ENCODE measurements at places on chromosomes 7 and 10.

DNA sequence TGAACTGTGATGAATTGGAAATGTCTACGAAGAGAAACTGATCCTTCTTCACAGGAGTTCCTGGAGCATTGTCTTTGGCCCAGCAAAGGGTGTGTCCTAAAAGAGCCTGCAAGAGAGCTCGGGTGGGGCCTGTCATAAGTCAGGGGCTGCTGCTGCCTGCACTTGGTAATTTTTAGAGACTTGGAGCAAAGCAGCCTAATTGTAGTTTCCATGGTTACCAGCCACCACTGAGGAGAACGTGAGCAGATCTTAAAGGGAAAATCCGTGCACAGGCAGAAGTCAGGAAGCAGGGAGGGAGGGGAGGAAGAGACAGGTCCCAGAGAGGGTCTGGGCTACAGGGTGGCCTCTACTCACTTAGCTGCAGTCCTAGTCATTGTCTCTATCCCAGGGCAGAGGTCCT, 463.6 kb downstream of the PLXNA4 start:
- DNase-seq, result no peak

- no peak for DNase-seq
Observed at GRCh38 chr7:129882531-129882930, 70.2 kb downstream of the UBE2H start.

- DNase-seq, result peak; percentile 49
Observed at GRCh38 chr7:23261843-23262452, 15.4 kb downstream of the GPNMB start.

GRCh38 chr7:132116369-132116768, 459.9 kb downstream of the PLXNA4 start:
- no peak for DNase-seq

GRCh38 chr7:100613412-100614175, 1.3 kb downstream of the MOSPD3 start:
- DNase-seq, result peak; percentile 85

GRCh38 chr10:43304687-43305333, 37.9 kb upstream of the RASGEF1A start:
- peak; percentile 75 for DNase-seq

- DNase-seq, result no peak
Observed at GRCh38 chr10:112917681-112918080, 32.4 kb upstream of the TCF7L2 start.

- DNase-seq, result no peak
Observed at GRCh38 chr7:84746353-84746752, 440.5 kb downstream of the SEMA3D start.

DNA sequence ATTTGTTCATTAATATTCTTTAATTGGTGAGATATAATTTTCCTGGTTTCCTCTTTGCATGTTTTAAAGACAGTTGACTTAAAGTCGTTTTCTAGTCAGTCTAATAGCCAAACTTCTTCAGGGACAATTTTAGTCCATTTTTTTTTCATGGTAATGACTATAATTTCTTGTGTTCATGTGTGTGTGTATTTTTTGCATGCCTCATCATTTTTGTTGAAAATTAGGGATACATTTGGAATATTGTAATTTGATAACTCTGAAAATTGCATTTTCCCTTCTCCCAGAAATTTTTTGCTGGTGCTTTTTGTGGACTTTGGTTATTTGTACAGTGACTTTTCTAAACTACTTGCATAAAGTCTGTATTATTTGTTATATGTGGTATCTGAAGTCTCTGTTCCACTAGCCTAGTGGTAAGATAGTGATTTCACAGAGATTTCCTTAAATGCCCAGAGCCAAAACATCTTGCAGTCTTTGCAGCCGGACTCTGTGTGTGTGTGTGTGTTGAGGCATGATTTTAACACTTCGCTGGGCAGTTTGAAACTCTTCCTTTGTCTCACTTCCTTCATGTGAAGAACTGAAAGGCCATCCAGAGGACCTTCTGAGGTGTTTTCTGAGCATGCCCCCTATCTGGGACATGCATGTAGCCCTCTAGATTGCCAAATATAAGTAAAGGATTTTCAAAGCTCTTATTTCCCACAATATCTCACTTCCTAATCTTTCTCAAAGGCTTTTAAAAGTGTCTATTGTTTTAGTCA, 40.9 kb upstream of the ZNF365 start:
- no peak for DNase-seq

GRCh38 chr7:147406521-147407135, 1183.9 kb upstream of the C7orf33 start:
- DNase-seq, result no peak

DNA sequence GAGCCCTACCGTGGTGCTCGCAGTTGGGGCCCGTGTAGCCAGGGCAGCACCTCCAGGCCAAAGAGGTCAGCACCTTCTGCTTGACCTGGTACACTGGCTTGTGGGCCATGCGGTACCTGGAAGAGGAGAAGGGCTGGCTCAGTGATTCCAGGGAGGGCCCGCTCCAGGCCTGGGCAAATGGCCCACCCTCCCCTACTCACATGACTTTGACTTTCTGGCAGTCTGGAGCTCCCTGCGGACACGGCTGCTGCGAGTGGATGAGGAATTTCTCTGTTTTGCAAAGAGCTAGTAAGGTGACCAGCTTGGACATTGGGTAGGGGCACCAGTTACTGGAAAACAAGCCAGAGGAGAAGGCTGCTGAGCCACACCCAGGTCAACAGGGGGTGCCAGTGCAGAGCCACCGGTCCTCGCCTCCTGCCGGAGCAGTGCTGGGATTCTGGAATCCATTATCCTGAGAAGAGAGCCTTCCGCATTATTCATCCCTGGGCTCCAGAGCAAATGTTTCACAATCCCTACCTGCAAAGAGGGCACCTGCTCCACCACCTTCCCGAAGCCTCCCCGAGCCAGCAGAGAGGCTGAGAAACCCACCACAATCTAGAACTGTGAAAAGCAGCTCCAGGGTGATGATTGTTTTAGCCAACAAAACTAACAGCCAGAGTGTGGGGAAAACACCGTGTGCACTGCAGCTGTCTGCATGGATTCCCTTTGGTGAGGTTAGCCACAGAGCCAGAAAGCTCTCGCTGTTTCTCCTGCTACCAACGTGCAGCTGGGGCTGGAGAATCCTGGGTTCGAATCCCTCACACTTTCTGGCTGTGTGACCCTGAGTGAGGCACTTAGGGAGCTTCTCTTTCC, 11.8 kb downstream of the MMRN2 start:
- DNase-seq, result no peak

DNA sequence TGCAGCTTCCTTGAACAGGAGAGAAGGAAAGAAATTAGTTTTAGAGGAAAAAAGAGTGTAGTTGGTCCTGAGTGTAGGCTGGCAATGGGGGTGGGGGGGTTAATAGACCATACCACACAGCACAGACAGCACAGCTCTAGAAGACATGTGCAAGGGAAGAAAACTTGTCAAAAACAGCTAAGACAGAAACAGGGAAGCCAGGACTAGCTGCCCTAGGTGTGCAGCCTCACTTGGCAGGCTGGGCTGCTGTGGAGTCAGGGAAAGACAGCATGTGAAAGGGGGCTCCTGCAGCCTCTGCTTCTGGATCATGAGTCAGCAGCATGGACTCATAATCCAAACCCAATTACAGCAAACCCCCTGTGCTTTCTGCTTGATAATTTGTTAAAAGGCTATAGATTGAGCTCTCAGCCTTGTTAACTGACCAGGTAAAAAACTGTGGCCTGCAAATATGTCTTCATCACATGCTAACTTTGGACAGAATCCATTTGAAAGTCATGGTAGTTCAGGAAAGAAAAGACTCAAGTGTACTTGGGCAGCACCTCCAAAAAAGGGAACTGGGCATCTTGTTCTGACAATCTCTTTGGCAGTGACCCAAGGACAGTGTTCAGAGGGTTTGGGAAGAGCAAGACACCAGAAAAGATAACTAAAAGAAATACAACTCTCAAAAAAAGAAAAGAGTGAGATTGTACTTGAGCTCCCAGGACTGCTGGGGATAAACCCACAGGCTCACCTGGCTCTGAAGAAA, 142.2 kb upstream of the VWC2 start:
- DNase-seq, result no peak

GRCh38 chr7:154929006-154929726, 73.8 kb downstream of the PAXIP1 start:
- DNase-seq, result no peak

GRCh38 chr7:29598137-29598536, 34.5 kb downstream of the PRR15 start:
- DNase-seq, result no peak

DNA sequence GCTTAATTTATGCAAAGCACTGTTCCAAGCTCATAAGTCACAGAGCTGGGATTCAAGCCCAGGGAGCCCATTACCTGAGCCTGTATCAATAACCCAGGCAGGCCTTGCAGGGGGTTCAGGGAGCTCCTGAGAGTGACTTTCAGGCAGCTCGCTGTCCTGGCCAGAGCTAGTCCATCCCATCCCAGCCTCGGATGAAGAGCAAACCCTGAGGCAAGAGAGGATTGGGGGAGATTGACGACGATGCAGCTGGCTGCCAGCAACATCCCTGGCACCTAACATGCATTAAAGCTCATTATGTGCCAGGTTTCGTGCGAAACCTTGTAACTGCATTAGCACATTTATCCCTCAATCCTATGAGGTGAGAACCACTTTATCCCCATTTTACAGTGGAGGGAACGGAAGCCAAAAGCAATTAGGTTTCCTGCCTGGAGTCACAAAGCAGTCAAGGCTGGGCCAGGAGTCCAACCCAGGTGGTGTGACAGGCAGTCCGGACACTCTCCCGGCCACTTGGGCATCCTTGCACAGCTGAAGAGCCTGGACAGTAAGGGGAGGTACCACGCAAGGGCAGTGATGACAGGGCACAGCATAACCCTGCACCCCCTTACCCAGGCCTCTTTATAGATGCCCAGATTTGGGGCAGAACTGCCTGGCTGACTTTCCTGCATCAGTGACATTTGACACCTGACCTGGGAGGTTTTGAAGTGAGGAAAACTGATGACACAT, 129.8 kb upstream of the CHST15 start:
- no peak for DNase-seq

- no peak for DNase-seq
Observed at GRCh38 chr7:15889507-15889906, 203.0 kb upstream of the MEOX2 start.
